ENCODE measurements at places on chromosomes 5 and 9.

DNA sequence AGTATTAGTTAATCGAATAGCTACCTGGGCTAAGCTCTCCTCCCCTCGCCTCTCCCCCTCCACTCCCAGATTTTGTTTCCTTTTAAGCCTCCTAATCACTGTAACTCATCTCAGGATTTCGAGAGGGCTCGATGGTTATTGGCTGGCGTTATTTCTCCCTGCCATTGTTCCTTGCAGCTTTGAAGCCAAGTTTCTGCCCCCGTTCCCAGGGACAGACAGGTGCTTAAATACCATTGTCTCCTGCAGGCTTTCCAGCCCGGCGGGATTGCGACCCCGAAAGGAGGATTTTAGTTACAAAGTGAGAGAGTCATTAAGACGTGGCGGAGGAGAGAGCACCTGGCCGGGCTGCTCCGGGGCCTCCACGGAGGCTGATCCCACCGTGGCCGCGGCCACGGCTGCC, 46.2 kb downstream of the ASS1 start:
- no peak for DNase-seq

DNA sequence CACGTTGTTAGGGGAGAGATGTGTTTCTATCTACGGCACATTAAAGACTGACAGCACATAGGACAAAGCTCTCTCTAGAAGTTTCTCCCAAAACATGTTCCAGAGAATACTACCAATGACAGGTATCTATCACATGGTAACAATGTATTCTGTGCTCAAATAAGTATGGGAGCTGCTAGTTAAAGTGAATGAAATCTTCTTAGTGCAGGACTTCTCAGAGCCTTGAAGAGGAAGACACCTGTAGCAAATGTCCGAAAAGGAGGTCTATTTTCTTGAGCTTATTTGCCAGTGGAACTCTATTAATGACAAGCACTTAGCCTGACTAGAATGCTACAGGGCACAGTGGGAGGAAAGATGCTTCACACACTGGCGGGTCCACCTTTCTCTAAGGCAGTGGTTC, 137.4 kb downstream of the ENTREP1 start:
- no peak for DNase-seq

GRCh38 chr5:150615141-150615699, 25.2 kb upstream of the SYNPO start:
- no peak for DNase-seq

GRCh38 chr9:89375191-89375760, 57.0 kb downstream of the SECISBP2 start:
- no peak for DNase-seq

GRCh38 chr9:122221183-122221811, 7.5 kb downstream of the LHX6 start:
- no peak for DNase-seq

GRCh38 chr5:19555436-19555835, 432.6 kb downstream of the CDH18 start:
- no peak for DNase-seq

Data from activated T-cell treated with anti-CD3 and anti-CD28 coated beads for 1 hour (primary cell).